ENCODE measurements at places on chromosomes 2 and 18. TPM values are rescaled to one million over a fixed set of nuclear protein-coding genes. Genes with fewer than 3 reads are reported as not detected.

The FEV gene
- not detected for total RNA-seq

The CDKL4 gene
- total RNA-seq, result not detected

The ACADL gene
- 0.73 TPM for total RNA-seq

DNA sequence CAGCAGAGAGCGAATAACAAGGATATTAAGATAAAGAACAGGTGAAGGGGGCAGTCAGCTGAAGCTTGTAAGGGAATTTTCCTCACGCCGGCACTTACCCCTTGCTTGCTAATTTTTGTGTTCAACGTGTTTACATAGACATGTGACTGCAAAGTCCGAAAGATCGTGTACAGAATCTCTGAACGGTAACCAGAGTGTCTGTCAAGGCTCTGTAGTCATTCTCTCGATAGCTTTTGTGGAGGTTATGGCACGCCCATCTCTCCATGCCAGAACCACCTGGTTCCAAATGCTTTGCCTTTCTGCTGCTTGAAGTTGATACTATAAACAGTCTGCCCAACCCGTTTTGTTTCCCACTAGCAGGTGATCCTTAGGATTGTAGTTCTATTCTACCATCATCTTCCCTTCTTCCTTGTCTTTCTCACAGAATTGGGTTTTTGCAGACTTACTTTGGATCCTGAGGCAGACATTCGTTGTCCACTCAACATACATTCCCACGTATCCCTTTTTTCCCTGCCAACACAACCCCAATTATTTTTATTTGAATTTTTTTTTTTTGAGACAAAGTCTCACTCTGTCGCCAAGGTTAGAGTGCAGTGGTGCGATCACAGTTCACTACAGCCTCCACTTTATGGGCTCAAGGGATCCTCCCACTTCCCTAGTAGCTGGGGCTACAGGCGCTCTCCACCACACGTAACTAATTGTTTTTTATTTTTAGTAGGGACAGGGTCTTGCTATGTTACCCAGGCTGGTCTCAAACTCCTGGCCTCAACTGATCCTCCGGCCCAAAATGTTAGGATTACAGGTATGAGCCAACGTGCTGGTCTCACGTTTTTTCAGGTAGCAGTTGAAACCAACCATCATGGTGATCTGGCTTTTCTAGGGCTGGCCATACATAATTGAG, 1.3 kb upstream of the USP34 start:
- no peak for DNase-seq

The XDH gene
- total RNA-seq, result 0.13 TPM

GRCh38 chr18:995629-996028, 91.0 kb downstream of the ADCYAP1 start:
- no peak for DNase-seq

Data from Right ventricle myocardium superior (tissue), 1 donor.